ENCODE measurements at places on chromosomes 5 and 9.

DNA sequence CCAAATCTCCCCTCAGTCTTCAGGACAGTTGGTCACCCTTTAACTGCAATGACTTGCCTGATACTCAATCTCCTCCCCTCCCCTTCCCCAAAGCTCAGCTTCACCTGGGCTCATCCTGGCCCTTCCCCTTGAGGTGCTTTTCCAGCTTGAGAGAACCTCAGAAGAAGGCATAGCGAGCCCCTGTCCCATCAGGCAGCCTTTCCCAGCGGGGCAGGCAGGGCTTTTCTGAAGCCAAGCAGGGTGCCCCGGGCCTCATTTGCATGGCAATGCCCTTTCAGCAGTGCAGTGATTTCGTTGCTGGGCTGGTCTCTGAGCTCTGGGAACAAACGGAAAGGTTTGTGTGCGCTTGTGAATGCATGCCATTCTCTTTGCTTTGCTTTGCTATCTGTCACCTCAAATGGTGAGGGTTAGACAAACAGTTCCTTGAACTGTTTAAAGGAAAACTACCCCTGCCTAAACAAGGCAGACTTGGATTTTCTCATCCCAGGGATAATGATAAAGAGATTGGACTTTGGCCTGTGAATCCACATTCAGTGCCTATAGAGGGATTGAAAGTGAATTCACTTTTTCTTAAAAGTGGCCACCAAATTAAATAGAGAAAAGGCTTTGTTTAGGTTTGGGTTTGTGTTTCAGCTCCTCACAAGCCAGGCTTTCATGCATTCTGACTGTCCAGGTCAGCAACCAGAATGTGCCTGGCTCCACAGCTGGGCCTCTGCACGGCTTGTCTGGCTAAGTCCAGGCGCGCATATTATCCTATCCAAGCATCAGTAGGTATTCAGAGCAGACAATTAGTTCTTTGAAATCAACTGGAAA is 165.3 kb downstream of the ZNF608 start:
- DNase-seq, result no peak

- no peak for DNase-seq
These were observed 9.3 kb upstream of the ROPN1L start for GRCh38 chr5:10432059-10433008.

GRCh38 chr5:979100-979817 is 29.3 kb upstream of the NKD2 start:
- DNase-seq, result no peak

GRCh38 chr9:127847178-127847510 is 7.3 kb downstream of the ENG start:
- DNase-seq, result no peak

GRCh38 chr9:135255841-135256580 is 168.5 kb downstream of the OLFM1 start:
- DNase-seq, result no peak

DNA sequence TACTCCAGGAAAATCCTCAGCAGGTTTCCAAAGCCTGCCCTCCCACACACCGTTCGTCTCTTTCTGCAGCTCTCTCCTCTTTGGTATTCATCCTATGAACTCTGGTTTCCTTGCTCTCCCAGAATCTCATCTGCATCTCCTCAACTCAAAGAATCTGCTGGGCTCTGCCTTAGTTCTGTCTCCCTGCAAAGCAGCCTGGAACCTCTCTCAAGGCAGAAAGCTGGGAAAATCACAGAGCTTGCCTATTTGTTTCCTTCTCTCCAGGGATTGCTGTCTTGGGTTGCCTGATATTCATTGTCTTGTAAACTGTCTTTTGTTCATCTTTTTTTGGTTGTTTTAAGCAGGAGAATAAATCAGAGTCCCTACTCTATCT is 5.3 kb upstream of the ERAP2 start:
- DNase-seq, result no peak

GRCh38 chr5:125582352-125582751 is 835.9 kb upstream of the ZNF608 start:
- no peak for DNase-seq

GRCh38 chr5:77427998-77428397 is 64.1 kb downstream of the WDR41 start:
- no peak for DNase-seq

- no peak for DNase-seq
These were observed 28.6 kb downstream of the C9orf153 start for GRCh38 chr9:86230858-86231257.

DNA sequence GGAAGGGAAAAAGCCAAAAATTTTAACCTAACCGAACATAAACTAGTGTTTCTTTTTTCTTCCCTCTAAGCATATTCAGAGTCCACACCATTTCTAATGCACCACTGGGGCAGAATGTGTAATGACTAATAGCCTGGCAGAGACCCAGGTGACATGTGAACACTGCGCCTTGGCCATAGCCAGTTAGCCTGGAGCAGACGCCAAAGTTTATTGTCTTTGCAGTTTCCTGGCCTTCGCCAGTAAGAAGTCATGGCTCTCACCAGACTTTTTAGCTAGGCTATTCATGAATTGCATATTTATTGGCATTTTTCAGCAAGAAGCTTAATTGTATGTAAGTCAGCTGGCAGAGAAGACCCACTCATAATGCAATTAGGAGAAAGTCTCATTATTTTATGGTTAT is 182.8 kb upstream of the SLC27A6 start:
- no peak for DNase-seq

- peak; percentile 54 for DNase-seq
These were observed 41.5 kb downstream of the VAV2 start for GRCh38 chr9:133950629-133951111.

DNA sequence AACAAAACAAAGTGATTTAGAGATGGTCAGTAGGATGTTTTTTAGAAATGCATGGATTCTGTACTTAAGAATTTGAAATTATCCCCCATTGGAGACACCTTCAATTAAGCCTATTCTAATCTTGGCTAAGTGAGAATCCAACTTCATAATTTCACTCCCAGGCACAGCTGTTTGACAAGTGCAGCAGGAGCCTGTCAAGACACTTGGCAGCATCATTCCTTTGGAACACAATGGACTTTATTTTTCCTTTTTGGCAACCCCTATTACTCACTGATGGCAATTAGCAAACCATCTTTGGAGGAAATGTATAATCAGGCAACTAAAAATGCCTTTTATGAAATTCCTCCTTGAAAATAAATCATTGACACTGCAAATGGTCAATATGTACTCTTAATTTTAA is 194.7 kb downstream of the GLIS3 start:
- DNase-seq, result no peak

GRCh38 chr5:158552241-158552640 is 547.5 kb downstream of the EBF1 start:
- DNase-seq, result no peak

DNA sequence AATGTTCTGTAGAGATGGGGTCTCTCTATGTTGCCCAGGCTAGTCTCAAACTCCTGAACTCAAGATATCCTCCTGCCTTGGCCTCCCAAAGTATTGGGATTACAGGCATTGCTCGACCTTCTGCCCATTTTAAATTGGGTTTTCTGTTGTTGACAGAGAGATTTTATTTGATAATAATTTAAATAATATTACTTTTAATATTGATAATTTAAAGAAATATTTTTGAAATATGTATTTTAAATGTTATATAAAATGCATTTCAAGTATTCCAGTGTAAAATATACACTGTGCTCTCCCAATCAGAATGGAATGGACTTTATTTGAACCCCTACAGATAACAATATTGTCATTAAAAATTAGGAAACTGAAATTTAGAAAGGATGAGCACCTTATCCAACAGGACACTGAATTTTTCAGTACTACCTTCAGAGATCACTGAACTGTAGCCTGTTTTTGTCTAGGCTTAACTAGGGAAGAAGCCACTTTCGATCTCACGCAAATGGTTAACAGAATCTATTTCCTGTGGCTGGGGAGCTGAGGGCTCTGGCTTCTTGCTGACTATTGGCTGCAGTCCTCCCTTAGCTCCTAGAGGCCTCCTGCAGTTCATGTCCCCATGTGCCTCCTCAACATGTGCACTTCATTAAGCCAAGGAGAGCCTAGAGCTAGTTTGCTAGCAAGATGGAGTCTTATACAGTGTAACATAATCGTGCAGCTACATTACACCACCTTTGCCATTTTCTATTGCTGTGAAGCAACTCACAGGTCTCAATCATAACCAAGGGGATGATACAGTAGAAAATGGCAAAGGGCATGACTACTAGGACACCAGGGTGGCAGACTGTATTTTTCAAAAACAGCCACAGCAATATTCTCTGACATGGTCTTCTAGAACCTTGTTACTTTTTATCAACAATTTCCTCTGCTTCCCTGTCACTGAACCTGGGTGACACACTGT is 150.0 kb downstream of the CDC42SE2 start:
- no peak for DNase-seq

DNA sequence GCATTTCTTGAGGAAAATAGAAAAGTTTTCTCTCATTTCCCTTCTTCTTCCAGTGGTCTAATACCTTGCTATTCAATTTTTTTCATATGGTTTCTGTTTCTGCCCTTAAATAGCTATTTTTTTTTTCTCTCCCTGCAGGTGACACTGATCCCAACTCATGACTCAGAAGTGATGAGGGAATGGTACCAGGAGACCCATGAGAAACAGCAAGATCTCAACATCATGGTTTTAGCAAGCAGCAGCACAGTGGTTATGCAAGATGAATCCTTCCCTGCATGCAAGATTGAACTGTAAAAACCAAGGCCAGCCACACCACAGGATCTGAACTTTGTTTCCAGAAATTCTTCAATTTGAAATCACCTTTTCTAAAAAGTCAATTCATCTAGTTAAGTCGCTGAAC is 97.7 kb downstream of the MAP1B start:
- no peak for DNase-seq

- DNase-seq, result no peak
These were observed 22.2 kb upstream of the CEP78 start for GRCh38 chr9:78213712-78214111.

GRCh38 chr9:110801426-110801825 is 132.8 kb downstream of the MUSK start:
- no peak for DNase-seq

DNA sequence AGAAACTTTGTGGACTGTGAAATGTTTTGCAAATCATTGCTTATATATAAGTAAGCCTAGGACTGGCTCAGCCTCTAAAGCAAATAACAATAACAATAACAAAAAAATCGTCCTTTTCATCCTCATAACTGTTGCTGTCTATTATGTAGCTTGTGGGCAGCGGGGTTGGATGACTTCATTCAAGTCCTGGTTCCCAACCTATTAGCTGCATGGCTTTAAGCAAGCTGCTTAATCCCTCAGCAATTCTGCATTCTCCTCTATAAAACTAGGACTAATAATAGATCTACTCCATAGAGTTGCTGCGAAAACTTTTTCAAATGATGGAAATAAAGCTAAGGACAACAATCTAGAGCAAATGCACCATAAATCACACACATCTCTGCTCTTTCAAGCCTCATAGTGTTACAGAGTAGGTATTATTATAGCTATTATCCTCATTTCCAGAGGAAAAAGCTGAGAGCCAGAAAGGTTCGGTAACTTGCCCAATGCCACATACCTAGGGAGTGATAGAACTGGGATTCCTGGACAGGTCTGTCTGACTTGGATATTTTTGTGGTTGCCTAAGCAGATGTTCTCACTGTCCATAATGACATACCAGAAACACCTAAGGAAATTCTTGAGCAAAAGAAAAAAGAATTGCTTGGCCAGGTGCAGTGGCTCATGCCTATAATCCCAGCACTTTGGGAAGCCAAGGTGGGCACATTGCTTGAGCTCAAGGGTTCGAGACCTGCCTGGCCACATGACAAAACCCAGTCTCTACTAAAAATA is 98.8 kb upstream of the ADRA1B start:
- no peak for DNase-seq

DNA sequence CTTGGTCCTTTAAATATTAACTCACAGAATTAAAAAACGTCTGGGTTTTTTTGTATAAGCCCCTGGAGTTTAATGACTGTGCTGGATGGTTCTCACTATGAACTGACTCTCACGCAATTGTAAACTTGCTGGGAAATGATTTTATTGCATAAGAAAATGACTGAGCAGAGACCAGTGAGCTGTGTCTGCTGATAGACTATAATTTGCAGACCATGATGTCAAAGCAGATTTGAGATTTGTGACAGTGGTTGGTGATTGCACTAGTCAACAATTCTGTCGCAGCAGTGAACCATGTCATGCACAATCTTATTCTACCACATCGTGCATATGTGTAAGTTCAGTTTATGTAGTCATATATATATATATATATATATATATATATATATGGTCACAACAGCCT is 85.7 kb upstream of the C9orf72 start:
- no peak for DNase-seq

GRCh38 chr9:113715086-113715485 is 161.0 kb upstream of the ZNF618 start:
- DNase-seq, result no peak

DNA sequence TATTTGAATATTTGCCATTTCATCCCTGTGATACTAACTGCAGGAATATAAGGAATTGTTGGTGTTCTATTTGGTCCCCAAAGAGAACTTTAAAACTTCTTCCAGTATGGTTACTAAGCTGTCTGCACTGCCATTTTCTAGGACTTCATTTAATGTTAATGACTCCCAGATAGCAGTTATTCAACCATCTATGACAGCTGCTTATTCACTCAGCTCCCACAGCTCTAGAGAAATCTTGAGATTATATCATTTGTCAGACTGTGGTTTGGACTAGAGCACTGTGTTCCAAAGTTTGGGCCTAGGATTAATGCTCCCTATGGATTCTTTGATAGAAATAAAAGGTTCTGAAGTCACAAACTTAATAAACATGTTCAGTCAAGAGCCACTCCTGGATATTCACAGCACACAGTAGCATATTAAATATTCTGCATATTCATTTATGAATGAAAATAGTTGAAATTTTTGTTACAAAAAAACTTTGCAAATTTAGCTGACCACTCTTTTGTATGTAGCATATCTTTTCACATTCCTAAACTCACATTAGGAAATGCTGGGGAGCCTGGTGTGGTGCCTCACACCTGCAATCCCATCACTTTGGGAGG is 173.7 kb downstream of the NFIB start:
- DNase-seq, result no peak

DNA sequence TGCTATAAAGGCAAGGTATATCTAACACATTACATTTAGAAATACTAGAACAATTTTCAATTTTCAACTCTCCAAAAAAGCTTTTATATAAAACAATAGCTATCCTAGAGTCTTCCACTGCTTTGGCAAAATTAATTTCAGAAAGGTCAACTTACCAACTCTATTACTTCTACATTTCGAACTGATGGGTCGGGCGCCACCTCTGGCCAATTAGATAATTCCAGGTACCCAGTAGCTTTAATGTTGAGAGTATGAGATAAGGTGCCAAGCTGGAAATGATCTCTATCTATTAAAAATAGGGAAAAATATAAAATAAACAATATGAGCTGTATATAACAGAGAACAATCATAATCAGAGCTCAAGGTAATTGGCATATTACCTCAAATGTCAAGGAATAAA is 166.6 kb downstream of the AP3B1 start:
- no peak for DNase-seq

DNA sequence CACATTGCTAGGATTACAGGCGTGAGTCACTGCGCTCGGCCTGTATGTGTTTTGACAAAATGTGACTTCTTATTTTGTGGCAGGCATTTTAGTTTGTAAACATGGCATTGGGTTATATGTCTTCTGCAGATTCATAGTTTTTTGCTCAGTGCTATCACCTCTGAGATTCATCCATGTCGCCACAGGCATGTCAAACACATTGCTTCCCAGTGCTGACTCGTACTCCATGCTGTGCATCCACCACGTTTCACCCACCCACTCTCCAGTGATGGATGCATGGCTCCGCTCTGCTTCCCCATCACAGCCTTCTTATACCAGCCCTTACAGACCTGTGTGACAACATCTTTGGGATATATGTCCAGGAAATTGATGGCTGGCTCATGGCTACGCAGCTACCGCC is 158.8 kb downstream of the GAS1 start:
- DNase-seq, result no peak

All from NCI-H510A (cell line).